ENCODE measurements at places on chromosomes 7 and 10. TPM values are rescaled to one million over a fixed set of nuclear protein-coding genes. Genes with fewer than 3 reads are reported as not detected.

The MGMT gene
- 17.6 TPM for total RNA-seq

The HOXA6 gene
- not detected for total RNA-seq

The HHEX gene
- not detected for total RNA-seq

The LCOR gene
- total RNA-seq = 31.1 TPM

The TNS3 gene
- not detected for total RNA-seq

The HOXA5 gene
- not detected for total RNA-seq

The PWWP2B gene
- total RNA-seq = 9.3 TPM

The PSD gene
- 1.4 TPM for total RNA-seq

The PLXDC2 gene
- total RNA-seq = not detected

The MKRN1 gene
- total RNA-seq = 84.5 TPM

The PYROXD2 gene
- total RNA-seq = 10.0 TPM

The RPEL1 gene
- not detected for total RNA-seq

The PALS2 gene
- total RNA-seq = 20.2 TPM

The MBL2 gene
- total RNA-seq = not detected

The NKX1-2 gene
- total RNA-seq = not detected

The ADRA2A gene
- total RNA-seq = not detected

The IL2RA gene
- total RNA-seq = 142 TPM

The HTRA1 gene
- not detected for total RNA-seq

Data from activated CD4-positive, alpha-beta T cell treated with anti-CD3 and anti-CD28 coated beads, Interleukin-2, amount 10 ng/mL, durations not matched to agents 7 days and 5 days (primary cell).